ENCODE measurements at places on chromosomes 6 and 20.

DNA sequence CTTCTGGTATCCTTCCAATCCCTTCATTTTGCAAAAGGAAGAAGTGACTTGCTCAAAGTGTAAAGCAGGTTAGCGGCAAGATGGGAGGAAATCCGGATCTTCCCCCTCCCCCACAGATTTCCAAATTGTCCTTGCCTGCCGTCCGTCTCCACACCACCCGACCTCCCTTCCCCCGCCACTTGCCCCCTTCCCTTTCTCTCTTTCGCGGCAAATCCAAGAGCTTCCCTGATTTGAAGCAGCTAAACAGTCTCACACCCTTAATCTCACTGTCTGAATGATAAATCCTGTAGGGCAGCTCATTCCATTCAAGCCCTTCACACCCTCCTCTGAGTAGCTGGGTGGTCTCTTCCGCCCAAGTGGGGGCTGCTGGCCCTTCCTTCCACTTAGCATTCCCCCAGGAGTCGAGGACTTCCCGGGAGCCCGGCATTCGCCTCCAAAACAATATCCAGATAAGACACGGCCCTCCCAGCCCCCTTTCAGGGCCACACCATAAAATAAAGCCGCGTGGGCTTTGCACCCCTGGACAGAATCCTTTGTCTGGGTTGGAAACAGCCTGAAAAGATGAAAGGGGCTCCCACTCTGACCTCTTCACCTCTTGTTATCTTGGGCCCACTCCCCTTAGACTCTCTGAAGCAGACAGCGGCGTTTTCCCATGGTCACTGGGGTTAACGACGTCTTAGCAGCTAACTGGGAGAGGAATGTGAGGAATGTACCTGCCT, 44.0 kb upstream of the PIM1 start:
- no peak for DNase-seq

GRCh38 chr6:121492536-121492935, 57.1 kb downstream of the GJA1 start:
- DNase-seq = no peak

DNA sequence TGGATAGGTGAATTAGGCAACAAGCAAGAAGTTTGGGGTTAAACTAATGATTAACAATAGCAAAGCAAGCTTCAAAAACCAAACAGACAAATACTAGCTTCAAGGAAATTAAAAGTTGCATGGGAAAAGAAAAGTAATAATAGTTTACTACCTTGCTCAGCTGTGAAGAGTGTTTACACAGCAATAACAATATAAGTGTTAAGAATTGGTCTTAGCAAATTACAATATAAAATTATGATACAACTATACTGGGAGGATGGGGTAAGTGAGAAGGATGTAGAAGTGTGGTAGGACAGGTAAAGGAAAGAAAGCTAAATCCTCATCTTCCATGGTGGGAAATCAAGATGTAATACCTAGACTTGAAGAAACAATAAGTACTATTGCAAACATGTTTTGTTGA, 137.7 kb upstream of the MAFB start:
- no peak for DNase-seq

DNA sequence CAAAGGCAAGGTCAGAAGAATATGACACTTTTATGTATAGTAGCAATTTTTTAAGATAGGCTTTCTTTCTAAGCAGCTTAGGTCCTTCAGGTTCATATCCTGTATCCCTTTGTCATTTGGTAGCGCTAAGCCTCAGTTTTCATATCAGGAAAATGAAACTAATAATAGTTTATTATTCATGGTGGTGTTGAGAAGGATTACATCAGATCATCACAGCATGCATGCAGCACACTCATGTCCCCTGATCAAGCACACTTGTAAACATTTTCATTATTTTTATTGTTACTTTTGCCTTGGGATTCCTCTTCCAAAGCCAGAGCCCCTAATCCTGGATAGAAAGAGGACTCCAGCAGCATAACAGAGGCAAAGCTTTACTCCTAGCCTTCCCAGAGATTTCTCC, 70.2 kb upstream of the ADGRF1 start:
- peak; percentile 48 for DNase-seq

DNA sequence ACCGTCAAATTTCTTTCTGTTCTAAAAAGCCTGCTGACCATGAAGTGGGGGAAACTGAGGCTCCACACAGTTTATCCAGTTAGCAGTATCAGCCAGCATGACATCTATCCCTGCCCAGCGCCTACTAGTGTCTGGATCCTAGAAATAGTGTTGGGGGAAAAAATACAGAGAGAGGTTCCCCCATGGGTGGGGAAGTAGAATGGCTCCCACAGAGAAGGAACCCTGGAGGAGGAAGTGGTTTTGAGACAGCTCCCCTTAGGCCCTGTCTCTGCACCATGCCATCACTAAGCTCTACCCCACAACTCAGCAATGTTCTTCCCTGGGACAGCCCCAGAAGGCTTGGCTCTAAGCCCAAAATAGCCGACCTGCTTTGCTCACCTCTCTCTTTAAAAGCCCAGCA, 153.4 kb downstream of the MBOAT1 start:
- DNase-seq = no peak

GRCh38 chr6:164039954-164040375, 625.4 kb downstream of the QKI start:
- no peak for DNase-seq

GRCh38 chr20:23419657-23419994, 1.7 kb downstream of the NAPB start:
- DNase-seq = no peak

DNA sequence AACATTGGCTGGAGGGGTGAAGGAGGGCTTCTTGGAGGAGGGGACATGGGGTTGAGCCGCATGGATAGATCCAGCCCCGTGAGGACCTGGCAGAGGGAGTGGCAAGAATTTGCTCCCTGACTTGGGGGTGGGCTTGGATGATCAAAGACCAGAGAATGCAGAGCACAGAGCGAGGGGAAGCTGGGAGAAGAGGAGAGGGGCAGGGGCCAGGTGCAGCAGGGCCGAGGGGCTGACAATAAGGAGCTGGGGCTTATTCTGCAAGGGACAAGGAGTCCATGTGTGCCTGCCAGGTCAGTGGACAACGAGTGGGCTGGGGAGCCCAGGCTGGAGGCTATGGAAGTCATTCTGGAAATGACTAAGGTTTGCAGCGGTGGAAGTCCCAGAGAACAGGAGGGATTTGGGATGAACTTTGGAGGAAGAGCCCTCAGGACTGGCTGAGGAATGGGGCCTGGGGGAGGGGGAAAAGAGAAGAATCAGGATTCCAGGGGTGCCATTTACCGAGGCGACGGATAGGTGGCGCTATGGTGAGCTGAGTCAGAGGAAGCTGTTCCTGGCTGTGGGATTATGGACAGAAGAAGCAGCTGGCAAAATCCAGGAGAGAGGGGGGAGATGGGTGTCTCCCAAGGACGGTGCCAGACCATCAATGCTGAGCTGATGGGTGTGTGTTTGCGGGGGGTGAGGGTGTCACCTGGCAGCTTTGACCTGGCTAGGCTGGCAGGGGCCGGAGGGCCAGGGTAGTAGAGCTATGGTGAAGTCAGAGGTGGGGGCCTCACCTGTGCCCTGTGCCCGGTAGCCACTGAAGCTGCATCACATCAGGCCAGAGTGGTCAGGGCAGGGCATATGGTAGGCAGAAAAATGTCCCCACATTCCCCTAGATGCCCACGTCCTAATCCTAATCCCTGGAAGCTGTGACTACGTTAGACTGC, 7.8 kb downstream of the KCNG1 start:
- DNase-seq = peak; percentile 32

- DNase-seq = no peak
Measured at GRCh38 chr6:80217794-80218193, 111.3 kb downstream of the BCKDHB start.

- no peak for DNase-seq
Measured at GRCh38 chr6:34718976-34719375, 22.4 kb upstream of the ILRUN start.

GRCh38 chr6:52524918-52525317, 51.9 kb downstream of the TRAM2 start:
- DNase-seq = no peak

- no peak for DNase-seq
Measured at GRCh38 chr6:134702279-134702678, 247.6 kb downstream of the ALDH8A1 start.

- DNase-seq = no peak
Measured at GRCh38 chr6:158058171-158058651, 76.5 kb downstream of the SYNJ2 start.
